ENCODE measurements at places on chromosomes 11 and 22.

- DNase-seq: no peak
These were observed 423.7 kb downstream of the BRD1 start for GRCh38 chr22:49404020-49404419.

- no peak for DNase-seq
These were observed 1.1 kb downstream of the PRRG4 start for GRCh38 chr11:32830796-32831195.

GRCh38 chr11:121238956-121239355 is 53.6 kb upstream of the SC5D start:
- DNase-seq: no peak

DNA sequence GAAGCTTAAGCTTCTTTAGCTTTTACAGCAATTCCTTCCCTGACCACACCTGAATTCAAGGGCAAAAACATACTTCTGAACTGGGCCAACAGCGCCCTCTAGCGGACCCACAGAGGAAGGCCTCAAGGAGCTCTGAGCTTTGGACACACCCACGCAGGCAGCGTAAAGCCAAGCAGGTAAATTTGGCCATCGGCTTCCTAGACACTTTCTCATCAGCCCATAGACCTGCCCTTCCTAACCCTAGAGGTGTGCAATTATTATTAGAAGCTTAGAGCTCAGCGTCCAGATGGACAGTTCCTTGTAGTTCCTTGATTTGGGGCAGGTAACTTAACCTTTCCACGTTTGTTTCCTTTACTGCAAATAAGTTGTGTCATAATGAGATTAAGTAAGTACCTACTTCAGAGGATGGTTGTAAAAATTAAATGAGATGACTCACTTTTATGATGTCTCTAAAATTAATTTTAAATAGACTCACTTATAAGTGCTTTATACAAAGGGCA is 25.7 kb upstream of the HMGXB4 start:
- DNase-seq: peak; percentile 80

DNA sequence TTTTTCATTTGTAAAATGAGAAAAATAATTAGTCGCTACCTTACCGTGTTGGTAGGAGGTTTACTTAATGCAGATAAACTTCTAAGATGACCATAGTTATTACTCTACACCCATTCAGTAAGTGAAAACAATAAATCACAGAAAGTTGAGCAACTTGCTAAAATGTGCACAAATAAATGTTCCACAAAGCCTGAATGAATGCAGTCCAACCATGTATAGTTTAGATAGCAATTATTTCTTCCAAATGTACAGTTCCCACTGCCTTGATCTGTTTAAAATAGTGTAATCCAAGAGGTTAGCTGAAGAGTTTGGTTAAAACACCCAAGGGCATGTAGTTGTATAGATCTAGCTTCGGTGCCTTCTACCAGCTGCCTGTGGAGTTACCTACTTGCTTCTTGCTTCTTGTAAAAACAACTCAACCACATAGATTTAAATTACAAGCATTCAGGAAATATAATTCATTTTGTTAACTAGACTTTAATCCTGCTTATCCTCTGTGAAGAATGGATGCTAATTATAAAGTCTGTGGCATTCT is 106.3 kb upstream of the CARD18 start:
- no peak for DNase-seq

DNA sequence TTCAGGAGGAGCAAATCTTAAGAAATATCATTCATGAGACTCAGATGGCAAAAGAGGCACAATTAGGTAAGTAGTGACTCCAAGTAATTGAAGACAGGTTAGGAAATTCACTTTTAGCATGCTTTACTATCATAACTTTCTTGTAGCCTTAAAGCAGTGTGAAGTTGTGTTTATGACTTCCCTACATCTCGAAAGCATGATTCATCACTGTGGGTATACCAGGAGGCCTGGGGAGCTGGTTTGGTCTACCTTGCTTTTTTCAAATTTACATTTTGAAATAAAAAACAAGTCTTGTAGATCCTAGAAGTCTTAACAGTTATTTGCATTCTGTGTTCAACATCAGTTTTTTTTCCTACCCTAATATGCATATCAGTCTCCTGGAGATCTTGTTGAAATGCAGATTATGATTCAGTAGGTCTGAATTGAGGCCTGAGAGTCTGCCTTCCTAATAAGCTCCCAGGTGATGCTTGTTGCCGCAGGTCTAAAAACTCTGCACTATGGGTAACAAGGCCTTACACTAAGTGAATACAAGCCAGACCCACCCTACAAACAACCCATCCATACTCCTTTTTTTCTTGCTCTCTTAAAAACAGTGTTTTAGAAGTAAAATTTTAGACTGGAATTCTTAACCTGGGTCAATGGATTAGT is 41.4 kb downstream of the TTC17 start:
- no peak for DNase-seq

- DNase-seq: no peak
These were observed 7.4 kb downstream of the ARHGEF17 start for GRCh38 chr11:73315293-73316020.

- DNase-seq: no peak
These were observed 161.8 kb upstream of the GRK3 start for GRCh38 chr22:25402501-25403283.

- no peak for DNase-seq
These were observed 37.6 kb upstream of the MTNR1B start for GRCh38 chr11:92931746-92932422.

GRCh38 chr11:73001615-73002014 is 140.5 kb downstream of the FCHSD2 start:
- no peak for DNase-seq

DNA sequence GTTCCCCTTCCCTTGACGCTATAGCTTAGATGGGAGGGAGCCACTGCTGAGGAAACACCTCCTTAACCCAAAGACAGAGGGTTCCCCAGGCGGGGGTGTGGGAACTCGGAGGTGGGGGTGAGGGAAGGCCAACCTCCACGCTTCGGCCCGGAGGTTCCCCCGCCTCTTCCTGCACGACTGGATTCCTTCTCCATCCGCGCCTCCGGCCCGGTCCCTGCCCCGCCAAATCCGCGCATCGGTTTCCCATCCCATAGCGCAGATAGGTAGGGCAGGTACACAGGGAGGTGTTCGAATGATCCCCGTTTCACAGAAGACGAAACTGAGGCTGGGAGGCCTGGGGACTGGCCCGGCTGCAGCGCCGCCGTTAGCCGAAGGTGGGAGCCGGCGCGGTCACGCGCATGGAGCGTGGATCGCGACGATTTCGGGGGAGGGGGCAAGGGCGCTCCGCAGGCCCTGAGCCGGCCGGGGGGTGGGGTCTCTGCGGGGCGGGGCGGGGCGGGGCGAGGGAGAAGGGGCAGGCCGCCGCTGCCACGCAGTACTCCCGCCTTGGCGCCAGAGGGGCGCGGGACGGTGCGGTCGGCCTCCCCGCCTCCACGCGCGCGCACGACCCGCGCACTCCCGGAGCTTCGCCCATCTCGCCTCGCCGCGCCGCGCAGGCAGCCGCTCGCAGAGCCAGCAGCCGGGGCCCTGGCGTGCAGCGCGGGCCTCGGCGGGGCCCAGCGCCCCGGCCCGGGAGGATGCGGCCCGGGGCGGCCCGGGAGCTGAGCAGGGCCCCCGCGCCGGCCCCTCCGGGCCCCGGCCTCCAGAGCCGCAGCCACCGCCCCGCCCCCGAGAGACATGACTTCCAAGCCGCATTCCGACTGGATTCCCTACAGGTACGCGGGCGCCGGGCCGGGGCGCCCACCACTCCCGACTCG is at the start of gene TUB:
Gene TUB, plus strand, starts transcription at position 538 of the 917 bp plus-strand sequence. Its CDS starts 300 bp downstream, at position 838.
- DNase-seq: no peak

- DNase-seq: peak; percentile 44
These were observed 1.1 kb upstream of the PPFIBP2 start for GRCh38 chr11:7512525-7513233.

GRCh38 chr22:24001314-24001713 is 3.9 kb downstream of the GSTT4 start:
- DNase-seq: no peak

DNA sequence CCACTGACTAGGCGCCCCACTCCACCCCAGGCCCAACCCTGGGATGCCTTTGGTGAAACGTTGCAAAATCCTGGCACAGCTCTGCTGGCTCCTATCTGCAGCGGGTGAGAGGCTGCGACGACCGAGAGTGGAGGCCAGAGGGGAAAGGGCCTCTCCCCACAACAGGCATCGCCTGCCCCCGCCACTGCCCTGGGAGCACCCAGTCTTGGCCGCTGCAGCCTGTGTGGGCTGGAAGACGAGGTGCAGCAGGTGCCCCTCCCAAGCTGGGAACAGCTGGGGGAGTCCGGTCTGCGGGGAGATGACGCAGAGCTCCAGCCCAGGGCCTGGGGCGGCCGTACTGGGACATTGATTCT is 4.2 kb upstream of the PIM3 start:
- no peak for DNase-seq

GRCh38 chr11:57640068-57640800 is 9.5 kb downstream of the YPEL4 start:
- no peak for DNase-seq

DNA sequence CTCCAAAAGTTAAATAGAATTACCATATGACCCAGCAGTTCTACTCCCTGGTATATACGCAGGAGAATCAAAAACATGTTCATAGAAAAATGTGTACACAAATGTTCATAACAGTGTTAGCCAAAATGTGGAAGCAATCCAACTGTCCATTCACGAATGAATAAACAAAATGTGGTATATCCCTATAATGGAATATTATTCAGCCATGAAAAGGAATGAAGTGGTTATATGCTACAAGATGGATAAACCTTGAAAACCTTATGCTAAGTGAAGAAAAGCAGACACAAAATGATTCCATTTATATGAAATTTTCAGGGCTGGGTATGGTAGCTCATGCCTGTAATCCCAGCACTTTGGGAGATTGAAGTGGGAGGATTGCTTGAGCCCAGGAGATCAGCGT is 16.1 kb downstream of the POLD4 start:
- no peak for DNase-seq

GRCh38 chr11:41065432-41065831 is 394.0 kb downstream of the LRRC4C start:
- DNase-seq: no peak

- no peak for DNase-seq
These were observed 3.0 kb downstream of the THY1 start for GRCh38 chr11:119419834-119420492.

DNA sequence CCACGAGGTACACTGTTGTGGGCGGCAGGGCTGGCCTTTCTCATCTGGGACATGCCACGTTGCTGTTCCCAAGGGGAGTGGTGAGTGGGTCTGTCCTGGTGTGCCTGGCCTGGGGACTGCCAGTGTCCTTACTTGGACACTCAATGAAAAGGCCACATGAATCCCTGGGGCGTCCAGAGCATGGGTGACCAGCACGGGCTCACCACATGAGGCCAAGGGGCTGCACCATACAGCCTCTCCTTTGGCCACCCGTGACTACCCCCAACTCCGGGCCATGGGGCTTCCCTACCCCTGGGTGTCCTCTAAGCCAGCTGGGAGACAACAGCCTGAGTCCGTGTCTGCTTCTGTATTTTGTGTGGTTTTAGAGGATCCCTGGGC is 20.2 kb upstream of the TXNRD2 start:
- DNase-seq: no peak

DNA sequence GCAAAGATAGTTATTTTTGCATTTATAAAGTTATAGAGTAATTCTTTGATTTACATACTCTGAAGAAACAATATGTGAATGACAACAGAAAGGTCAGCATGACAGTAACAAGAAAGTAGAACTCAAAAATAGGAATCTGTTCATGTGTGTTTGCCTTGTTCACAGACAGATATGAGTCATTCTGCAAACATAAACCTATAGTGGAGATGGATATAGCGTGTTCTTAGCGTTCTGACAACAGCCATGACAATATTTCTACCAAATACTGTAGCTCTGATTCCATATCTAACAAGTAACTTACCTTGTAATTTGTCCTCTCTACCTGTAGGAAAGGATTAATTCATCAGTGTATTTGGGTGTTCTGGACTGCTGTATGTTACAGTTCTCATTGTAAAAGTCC is 208.5 kb upstream of the MTMR2 start:
- DNase-seq: no peak

- DNase-seq: no peak
These were observed 558.7 kb downstream of the BRD1 start for GRCh38 chr22:49268924-49269323.

DNA sequence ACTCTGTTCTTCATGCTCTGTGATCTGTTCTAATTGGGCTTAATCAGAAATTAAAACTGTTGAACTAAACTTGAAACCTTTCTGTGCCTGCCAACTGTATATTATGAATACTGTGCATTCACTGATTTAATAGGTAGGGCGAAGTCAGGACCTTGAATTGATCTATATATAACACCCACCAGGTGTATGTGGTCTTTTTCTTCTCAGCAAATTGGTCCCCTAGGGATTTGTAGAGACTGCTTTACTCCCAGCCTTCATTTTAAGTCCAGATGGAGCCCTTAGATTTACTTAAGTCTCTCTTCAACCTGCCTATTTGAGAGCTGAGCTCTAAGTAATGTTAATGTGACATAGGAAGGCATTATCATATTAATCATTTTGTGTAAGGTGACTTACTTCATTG is 257.5 kb downstream of the TMEM135 start:
- no peak for DNase-seq

- no peak for DNase-seq
These were observed 3.9 kb downstream of the DGKZ start for GRCh38 chr11:46351148-46351547.

DNA sequence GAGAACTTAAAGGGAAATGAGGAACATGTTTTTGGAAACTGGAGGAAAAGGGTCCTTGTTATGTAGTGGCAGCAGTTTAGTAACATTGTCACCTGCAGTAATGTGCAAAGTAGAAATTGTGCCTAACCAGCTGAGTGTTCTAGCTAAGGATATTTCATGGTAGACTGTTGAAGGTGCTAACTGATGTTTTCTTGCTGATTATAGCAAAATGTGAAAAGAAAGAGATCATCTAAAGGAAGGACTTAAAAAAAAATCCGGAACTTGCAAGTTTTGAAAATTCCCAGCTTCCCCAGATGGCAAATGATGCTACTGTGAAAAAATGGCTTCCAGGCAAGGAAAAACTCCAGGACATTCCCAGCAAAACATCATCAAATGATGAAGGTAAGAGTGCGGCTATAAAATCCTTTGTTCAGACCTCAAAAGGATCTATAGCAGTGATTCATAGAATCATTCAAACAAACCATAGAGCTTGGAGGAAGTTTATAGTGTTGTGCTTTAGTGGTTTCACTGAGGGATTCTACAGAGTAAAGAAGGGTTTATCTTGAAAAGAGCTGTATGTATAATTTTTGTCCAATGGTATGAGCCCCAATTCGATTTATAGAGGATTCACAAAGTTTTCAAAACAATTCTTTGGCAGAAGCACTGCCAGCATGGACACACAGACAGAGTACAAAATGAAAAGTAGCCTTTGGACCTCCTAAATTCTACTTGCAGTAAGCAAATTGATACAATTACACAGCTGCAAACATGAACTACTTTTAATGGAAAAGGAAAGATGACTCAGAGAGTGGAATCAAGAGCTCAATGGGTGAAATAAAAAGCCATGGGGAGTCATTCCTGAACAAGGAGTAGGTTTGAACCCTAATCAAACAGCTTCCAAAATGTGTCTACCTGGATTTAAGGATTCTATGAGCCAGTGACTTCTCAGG is 4.3 kb upstream of the TRIM44 start:
- DNase-seq: no peak
